Hair follicular keratinocyte (primary cell): ENCODE measurements at places on chromosomes 11 and 22. TPM values are rescaled to one million over a fixed set of nuclear protein-coding genes. Genes with fewer than 3 reads are reported as not detected.

FGF3 gene
- not detected in 2 replicates for total RNA-seq

PARVG gene
- not detected in 2 replicates for total RNA-seq

TRIM51 gene
- not detected in 2 replicates for total RNA-seq

FADS1 gene
- 32.8 and 54.6 TPM in 2 replicates for total RNA-seq

KRTAP5-11 gene
- not detected in 2 replicates for total RNA-seq

SLC25A18 gene
- total RNA-seq: 0.23 TPM in 1 of 2 replicates, not detected in the other
